AG08395 (cell line): ENCODE measurements at places on chromosomes 16 and 17.
A peak's percentile ranks its signal among the peaks of the same experiment; 100 is the strongest.

DNA sequence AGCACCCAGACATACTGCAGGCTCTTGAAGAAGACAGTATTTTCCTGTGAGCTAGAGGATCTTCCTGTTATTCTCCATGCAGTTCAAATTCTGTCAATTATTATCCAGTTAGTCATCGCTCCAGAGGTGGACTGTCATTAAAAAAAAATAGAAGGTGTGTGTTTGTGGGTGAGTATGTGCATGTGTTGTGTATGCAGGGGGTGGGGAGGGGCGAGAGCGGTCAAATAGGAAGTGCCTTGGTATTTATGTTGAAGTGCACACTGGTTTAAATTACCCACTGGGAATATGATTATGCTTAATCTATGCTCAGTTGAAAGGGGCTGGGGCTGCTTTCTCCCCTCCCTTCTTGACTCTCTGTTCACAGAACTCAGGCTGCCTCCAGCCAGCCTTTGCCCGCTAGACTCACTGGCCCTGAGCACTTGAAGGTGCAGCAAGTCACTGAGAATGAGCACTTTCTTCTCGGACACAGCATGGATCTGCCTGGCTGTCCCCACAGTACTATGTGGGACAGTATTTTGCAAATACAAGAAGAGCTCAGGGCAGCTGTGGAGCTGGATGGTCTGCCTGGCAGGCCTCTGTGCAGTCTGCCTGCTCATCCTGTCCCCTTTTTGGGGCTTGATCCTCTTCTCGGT is at the start of gene HSD17B2:
Gene HSD17B2 (plus strand): TSS at position 273 of the 632 bp plus-strand sequence. CDS start 172 bp downstream, at position 445.
- DNase-seq, result no peak

GRCh38 chr17:73831699-73832098 is 187.5 kb upstream of the SDK2 start:
- DNase-seq, result no peak

DNA sequence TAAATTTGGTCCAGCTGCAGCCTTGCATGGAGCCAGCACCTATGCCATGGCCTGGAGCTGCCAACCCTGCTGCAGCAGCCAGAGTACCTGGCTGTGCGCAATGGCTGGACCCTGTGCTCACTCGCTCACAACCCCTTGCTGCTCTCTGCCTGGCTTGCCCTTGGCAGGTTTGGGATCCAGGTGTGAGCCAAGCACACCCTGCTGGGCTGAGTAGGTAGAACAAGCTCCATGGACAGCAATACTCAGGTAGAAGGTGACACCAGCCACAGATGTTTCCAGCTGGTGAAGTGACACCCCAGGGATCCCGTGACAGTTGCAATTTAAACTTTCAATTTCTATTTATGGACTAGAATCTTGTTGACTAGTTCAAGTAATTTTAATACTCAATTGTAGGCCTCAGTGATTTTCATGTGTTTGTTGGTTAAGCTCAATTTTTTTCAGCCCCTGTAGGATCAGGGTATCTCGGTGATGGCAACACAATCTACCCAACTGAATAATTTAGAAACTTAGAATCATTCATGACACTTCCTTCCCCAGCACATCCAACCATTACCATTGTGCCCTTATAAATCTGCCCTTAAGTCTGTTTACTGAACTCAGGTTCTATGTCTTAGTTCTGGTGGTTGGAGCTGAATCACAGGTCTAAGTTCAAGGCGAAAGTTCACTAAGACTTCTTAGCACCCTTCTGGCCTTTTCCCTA is 480.0 kb downstream of the PMP22 start:
- DNase-seq, result no peak

- DNase-seq, result no peak
Measured at GRCh38 chr17:72832306-72832705, 260.2 kb downstream of the SLC39A11 start.

DNA sequence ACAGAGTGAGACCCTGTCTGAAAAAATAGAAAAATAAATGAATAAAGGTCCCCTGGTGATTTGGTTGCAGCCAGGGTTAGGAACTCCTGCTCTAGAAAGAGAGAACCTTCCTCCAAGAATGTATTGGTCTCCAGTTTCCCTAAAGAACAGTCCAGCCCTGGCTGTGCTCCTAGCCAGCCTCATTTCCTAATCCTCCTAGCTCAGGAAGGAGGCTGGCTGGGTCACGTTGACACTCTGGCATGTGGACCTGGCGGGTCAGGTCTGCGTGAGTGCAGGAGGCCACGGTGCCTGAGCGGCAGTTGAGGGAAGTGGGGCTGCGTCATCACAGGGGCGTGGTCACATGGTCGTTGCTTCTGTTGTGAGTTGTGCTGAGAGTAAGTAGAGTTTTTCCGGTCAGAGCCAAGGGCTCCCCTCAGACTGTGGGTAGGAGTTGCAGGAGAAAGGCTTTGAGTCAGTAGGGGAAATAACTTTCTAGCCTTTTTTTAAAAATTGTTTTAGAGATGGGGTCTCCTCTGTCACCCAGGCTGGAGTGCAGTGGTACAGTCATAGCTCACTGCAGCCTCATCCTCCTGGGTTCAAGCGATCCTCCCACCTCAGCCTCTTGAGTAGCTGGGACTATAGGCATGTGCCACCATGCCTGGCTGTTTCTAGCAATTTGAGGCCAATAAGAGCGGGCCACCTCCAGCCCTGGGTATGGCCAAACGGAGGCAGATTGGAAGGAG is 194.0 kb upstream of the CIBAR2 start:
- peak; percentile 66 for DNase-seq

GRCh38 chr16:4392382-4393239 is 21.0 kb downstream of the VASN start:
- peak; percentile 88 for DNase-seq

DNA sequence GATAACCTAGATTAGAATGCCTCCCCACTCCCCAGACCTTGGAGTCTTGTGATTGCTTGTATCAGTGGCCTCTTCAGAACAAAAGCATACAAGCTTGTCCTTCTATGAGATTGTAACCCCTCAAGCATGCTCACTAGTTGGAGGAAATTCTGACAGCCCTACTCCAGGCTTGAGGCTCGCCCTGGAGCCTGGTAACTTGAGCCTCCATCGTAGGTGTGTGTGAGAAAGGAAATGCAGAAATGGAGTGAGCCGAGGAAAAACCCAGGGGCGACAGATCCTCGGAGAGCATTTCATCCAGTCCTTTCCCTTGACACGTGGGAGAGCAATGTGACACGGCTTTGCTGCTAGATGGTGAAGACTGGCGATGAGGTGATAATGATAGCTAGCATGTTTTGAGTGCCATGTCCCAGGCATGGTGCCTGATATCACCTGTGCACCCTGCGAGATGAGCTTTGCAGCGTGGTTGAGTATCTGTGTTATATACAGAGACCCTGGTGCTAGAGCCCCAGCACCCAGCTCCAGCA is 31.2 kb downstream of the GNAO1 start:
- DNase-seq, result no peak

DNA sequence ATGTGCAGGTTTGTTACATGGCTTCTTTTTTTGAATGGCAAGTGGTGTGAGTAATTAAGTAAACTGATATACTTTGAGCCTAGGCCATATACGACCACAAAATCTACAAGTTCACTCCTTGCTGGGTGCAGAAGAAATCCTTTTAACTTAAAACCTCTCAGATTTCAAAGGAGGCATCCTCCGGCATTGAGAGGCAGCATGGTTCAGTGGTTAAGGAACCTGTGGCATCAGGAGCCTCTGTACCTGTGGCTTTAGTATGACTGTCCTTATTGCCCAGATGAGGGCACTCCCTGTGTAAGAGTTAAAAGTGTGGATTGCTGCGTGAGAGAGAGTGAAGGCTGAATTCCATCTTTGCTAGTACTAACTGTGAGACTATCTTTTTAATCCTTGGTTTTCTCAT is 3.3 kb downstream of the NLRP1 start:
- no peak for DNase-seq

GRCh38 chr16:85598141-85598540 is 15.0 kb upstream of the GSE1 start:
- DNase-seq, result no peak

- DNase-seq, result no peak
Measured at GRCh38 chr16:10321407-10322387, 64.2 kb upstream of the ATF7IP2 start.

- DNase-seq, result no peak
Measured at GRCh38 chr17:76947771-76948170, 79.6 kb downstream of the MGAT5B start.

GRCh38 chr16:50526249-50526648 is 21.9 kb upstream of the NKD1 start:
- no peak for DNase-seq

DNA sequence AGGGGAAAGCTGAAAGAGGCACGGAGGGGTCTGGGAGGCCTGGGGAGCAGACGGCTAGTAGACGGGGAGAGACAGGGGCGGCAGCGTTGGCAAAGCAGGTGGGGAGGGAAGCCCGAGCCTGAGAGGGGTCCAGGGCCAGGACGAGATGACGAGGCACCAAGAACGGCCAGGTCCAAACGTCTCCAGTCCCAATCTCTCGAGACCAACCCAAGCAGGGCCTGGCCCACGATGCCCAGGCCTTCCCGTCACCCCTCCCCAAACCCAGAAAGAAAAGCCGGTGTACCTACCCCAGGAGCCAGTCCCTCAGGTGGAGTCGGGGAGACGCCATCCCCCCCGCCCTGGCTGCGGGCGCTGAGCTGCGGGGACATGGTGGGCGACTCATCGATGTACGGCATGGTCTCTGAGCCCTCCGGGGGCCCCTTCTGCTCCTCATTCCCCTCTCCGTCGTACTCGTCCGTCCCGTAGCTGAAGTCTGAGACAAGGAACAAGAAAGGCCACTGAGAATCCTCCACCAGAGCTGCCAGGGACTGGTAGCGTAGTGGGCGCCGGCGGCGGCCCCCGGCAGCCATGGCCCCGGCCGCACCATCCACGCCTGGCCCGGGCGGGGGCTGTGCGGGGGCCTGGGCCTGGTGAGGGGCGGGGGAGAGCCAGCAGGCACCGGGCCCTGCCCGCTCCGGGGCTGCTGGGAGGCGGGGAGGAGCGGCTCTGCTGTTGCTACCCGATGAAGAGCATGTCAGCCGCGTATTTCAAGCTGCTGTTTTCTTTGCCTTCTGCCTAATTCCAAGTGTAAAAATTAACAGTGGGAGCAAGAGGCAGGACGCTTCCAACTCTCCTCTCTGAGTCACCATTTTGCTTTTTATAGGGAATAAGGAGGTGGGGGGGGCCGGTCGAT is 54.6 kb downstream of the ABR start:
- no peak for DNase-seq

GRCh38 chr16:87311387-87311786 is 5.8 kb downstream of the C16orf95 start:
- no peak for DNase-seq

DNA sequence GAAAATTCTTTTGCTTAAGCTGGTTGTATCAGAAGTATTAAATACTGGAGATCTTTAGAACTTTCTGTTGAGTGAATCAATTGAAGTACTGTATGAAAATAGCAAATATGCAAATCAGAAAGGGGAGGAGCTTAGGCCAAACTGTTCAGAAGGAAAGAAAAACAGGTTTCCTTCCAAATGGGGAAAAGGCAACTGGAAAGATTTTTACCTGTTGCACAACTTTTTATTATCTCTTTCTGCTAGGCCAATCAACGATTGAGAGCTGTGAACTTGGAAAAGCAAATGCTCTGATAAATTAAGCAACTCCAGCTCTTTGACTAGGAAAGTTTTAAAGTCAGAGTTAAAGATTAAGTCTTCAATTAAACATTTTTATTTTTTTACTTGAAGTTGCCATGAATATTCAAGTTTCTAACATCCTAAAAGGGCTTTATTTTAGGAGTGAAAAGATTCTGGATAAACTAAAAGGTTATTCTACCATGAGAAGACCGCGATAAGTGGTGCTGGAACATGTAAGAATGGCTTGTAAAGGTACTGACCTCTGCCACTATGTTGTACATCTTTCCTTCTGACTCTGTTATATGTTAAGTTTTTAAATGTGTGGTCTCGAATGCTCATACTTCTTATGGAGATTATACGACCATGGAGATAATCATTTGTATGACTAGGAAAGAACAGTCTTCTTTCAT is 16.5 kb downstream of the DCUN1D3 start:
- DNase-seq, result no peak
